ENCODE measurements at places on chromosomes 13 and 19.

DNA sequence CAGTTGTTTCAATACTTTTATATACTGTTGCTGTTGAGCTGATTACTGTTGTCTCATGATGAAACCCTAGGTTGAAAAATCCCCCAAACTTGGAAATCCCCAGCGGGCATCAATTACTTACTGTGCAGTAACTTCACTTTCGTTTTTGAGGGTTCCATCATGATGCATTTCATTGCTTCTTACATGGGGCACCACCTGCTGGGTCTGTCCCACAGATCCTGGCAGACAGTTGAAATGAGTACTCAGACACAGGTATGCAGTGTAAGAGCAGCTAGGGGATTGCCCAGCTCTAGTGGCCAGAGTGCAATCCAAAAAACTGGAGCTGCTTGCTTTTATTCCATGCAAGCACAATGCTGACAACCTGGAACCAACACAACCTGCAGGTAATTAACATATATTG, 132.5 kb upstream of the ZNF91 start:
- no peak for DNase-seq

- peak; percentile 35 for DNase-seq
These were observed 9.7 kb downstream of the FUT2 start for GRCh38 chr19:48705431-48705830.

DNA sequence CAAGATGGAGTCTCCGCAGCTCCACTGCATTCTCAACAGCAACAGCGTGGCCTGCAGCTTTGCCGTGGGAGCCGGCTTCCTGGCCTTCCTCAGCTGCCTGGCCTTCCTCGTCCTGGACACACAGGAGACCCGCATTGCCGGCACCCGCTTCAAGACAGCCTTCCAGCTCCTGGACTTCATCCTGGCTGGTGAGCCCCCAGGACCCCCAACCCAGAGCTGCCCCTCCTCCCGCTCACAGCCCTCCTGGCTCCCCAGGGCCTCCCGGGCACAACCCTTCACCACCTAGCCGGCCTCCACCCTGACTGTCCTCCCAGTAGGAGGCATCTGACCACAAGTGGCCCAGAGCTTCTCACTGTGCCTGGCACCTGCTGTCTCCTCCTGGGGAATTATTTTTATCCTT, 9.4 kb downstream of the SYNGR4 start:
- no peak for DNase-seq

GRCh38 chr13:63693696-63694095, 2278.0 kb upstream of the PCDH20 start:
- DNase-seq = no peak

DNA sequence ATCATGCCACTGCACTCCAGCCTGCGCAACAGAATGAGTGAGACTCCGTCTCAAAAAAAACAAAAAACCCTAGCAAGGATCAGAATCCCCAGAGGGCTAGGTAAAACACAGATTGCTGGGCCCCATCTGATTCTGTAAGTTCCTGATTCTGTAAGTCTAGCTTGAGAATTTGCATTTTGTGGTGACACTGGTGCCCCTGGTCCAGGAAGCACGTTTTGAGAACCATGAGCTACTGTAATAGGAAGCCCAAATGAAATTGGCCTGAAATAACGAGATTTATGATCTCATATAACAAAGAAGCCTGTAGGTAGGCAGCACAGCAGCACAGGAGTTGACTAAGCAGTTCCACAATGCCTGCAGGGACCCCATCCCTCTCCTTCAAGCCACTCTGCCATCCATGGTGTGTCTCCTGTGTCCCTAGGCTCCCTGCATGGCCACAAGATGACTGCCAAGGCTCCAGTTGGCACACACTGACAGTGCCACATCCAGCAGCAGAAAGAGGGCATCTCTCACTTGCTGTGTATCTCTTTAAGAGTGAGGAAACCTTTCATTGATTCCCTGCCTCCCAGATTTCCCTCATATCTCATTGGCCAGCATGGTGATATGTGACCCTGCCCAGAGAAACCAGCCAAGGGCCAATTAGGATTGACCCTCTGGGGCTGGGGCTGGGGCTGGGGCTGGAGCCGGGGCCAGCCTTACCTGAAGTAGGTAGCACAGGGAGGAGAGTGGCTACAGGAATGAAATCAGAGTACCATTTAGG, 21.7 kb downstream of the SIPA1L3 start:
- DNase-seq = no peak

GRCh38 chr19:5394551-5395505, 54.2 kb upstream of the PTPRS start:
- DNase-seq = no peak

- no peak for DNase-seq
These were observed 7.8 kb downstream of the ISOC2 start for GRCh38 chr19:55453511-55454260.

- peak; percentile 17 for DNase-seq
These were observed 1192.2 kb downstream of the EFNB2 start for GRCh38 chr13:105343134-105343806.

GRCh38 chr13:72379581-72379980, 347.8 kb downstream of the MZT1 start:
- peak; percentile 56 for DNase-seq

GRCh38 chr13:93201992-93202558, 24.5 kb upstream of the GPC6 start:
- no peak for DNase-seq

GRCh38 chr19:43562226-43562697, 13.1 kb downstream of the XRCC1 start:
- no peak for DNase-seq

DNA sequence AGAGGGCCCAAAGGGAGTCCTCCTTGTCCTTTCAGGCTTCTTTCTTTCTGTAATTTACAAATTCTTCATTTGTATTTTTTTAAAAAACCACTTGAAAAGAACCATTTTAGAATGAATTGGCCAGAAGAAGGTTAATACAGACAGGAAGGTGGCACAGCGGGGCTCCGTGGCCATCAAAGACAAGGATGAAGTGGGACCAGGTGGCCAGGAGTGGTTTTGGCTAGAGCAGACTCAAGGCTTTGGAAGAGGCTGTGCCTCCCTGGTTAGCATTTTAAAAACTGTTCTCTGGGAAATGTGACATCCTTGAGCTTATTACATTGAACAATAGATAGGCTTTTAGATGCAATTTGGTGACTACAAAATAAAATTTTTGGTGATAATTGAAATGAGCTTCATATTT, 48.4 kb downstream of the ATP8A2 start:
- no peak for DNase-seq

DNA sequence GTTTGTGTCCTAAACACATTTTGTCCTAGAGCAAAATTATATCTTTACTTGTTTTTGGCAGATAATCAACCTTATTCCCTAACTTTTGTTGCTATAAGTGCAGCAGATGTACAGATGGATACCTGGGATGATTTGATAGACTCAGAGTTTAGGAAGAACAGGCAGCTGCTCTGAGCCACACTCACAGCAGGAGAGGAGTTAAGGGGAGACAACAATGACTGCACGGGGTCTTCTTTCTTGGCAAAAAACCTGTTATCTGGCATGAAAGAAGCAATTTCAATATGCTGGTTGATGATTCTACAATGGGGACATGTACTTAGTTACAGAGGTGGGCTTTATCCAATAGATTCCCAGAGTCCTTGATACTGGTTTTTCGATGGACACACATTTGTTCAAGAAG, 258.9 kb upstream of the PCDH9 start:
- DNase-seq = no peak

DNA sequence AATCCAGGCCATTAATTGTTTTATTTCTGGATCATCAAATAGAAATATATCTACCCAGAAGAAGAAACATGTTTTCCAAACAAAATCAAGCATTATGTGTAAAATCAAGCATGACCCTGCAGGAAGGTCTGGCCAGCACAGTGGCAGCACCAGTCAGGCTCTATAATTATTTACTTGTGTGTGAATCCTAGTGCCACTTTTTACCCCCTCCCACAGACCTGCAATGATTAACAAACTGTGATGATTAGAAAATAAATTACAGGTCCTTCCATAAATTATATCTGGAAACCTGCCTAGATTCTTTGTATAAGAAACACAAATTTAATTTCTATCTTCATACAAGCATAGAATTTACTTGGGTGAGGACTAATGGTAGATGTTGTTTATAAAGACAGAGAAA, 186.1 kb downstream of the GPC6 start:
- no peak for DNase-seq

- no peak for DNase-seq
These were observed 19.6 kb downstream of the CCDC8 start for GRCh38 chr19:46393456-46394401.

GRCh38 chr13:77345150-77345780, 18.4 kb upstream of the MYCBP2 start:
- DNase-seq = no peak

DNA sequence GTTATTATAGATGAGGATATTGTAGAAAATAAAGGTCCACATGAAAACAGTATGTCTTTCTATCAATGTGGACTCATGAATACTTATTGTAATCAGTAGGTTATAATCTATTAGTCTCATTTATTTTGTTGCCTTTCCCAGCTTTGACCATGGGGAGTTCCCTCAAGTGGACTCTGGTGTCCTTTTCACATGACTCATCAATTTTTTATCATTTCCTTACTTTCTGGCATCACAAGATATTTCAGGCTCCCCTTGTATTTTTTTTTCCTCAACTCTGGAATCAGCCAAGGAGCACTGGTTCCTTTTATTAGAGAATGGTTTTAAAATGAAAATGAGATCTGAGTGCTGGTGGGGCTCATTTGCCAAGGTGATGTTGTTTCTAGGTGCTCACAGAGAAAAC, 63.4 kb upstream of the DIAPH3 start:
- no peak for DNase-seq

DNA sequence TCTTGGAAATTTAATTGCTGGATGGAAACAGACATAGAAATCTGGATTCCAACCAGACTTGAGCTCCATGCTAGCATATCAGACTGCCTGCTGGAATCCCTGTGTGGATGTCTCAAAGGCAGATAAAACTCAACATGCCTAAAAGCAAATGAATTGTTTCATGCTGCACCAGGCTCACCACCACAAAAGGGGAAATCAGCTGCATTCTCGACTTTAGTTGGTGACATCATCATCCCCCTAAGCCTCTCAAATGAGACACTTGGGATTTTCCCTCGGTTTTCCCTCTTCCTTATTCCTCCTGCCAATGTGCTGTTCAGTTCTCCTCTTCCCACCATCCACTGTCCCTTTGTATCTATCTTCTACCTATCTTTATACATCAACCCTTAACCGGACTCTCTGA, 134.3 kb downstream of the ZDHHC20 start:
- DNase-seq = no peak

- DNase-seq = no peak
These were observed 340.7 kb downstream of the MTUS2 start for GRCh38 chr13:29160862-29161261.

DNA sequence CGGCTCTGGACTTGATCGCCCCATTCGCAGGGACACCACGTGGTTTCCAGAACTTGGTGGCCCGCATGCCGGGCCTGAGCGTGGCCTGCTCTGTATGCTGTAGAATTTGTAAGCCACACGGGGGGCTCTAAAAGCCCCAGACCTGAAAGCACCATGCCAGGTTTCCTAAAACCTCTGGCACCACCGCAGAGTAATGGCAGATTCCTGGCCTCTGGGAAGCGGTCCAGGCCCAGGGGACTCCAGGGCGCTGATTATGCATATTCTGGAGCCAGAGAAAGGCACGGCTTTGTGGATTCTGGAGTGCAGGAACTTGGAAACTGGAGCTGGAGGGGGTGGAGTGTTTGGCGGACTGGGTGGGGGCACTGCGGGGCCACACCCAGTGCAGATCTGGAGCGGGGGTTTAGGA, 3.7 kb downstream of the FTL start:
- no peak for DNase-seq

GRCh38 chr19:55254625-55254977, 4.2 kb downstream of the PPP6R1 start:
- DNase-seq = no peak

DNA sequence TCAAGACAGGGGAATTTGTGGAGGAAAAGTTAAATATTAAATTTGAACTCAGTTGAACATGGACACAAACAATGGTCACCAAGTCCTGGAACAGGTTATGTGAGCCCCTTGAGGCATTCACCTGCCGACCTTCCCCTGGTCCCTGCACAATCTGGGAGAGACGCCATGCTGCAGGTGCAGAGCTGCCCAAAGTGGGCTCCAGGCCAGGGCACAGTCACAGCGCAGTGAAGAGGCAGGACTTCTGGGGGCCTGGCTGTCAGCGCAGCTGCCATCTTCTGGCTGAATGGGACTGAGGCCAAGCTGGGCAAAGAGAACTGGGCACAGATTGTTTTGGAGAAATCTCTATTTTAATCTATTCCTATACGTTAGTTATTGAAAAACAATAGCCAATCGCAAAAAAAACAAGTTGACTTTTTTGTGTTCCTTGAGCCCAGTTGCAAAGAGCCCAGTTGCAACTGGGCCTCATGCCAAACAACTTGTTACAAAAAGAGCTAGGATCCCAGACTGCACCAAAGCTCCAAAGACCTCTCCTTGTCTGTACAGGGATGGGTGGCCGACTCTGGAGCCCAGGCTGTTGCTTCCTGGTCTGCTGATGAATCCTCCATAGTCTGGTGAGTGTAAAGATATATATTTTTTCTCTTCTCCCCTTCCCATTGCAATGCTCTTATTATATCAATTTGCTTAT, 1.2 kb upstream of the ZNF626 start:
- no peak for DNase-seq

DNA sequence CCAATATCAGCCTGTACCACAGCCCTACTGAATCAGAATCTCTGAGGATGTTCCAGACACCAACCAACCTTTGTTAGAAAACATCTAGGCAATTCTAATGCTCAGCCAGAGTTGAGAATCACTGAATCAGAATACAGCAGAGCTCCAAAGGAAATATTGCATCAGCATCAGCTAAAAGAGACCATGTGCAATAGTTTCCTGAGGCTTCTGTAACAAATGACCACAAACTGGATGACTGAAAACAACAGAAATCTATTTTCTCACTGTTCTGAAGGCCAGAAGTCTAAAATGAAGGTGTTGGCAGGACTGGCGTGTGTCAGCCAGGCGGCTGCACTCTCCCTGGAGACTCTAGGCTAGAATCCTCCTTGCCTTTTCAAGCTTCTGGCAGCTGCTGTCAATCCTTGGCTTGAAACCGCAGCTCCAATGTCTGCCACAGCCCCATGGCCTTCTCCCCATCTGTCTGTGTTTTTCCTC, 1.2 kb upstream of the DCT start:
- DNase-seq = peak; percentile 89

DNA sequence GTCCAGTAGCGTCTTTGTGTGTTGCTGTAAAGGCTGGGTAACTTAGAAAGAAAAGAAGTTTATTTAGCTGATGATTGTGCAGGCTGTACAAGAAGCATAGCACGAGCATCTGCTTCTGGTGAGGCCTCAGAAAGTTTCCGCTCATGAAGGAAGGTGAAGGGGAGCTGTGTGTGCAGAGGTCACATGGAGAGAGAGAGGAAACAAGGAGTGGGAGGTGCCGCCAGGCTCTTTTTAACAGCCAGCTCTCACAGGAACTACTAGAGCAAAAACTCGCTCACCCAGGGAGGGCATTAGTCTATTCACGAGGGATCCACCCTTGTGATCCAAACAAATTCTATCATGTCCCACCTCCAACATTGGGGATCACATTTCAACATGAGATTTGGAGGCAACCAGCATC, 99.8 kb downstream of the GPR12 start:
- DNase-seq = no peak
